ENCODE measurements at places on chromosomes 12 and 14. TPM values are rescaled to one million over a fixed set of nuclear protein-coding genes. Genes with fewer than 3 reads are reported as not detected.

GRCh38 chr14:42316693-42317092 lies 710.0 kb downstream of the LRFN5 start:
- no peaks in the 10 kb centered on the region for H3K4me1 ChIP-seq
- no peak overlapping the region for H3K4me3 ChIP-seq
- H3K36me3 ChIP-seq: no peaks in the 10 kb centered on the region
- no peak overlapping the region for H3K27ac ChIP-seq
- H3K27me3 ChIP-seq: no peaks in the 10 kb centered on the region

GRCh38 chr12:108430245-108430644 lies 84.8 kb upstream of the FICD start:
- H3K4me1 ChIP-seq: no peaks in the 10 kb centered on the region
- no peak for DNase-seq
- H3K36me3 ChIP-seq: no peaks in the 10 kb centered on the region
- no peak overlapping the region for H3K4me3 ChIP-seq

- no peaks in the 10 kb centered on the region for H3K4me1 ChIP-seq
- no peak for DNase-seq
- H3K27me3 ChIP-seq: no peaks in the 10 kb centered on the region
Observed at GRCh38 chr12:39378341-39378740, 64.6 kb downstream of the KIF21A start.

GRCh38 chr12:96155181-96155580 lies 39.0 kb upstream of the ELK3 start:
- H3K4me1 ChIP-seq: no peaks in the 10 kb centered on the region
- no peaks in the 10 kb centered on the region for H3K36me3 ChIP-seq
- no peak for DNase-seq

GRCh38 chr12:113361574-113362370 lies 3.4 kb downstream of the PLBD2 start:
- no peak overlapping the region for H3K4me3 ChIP-seq
- no peaks in the 10 kb centered on the region for H3K27me3 ChIP-seq
- H3K27ac ChIP-seq: no peak overlapping the region
- no peak for DNase-seq
- H3K36me3 ChIP-seq: peaks cover 3% of the 10 kb centered on the region
- peaks cover 23% of the 10 kb centered on the region for H3K4me1 ChIP-seq

DNA sequence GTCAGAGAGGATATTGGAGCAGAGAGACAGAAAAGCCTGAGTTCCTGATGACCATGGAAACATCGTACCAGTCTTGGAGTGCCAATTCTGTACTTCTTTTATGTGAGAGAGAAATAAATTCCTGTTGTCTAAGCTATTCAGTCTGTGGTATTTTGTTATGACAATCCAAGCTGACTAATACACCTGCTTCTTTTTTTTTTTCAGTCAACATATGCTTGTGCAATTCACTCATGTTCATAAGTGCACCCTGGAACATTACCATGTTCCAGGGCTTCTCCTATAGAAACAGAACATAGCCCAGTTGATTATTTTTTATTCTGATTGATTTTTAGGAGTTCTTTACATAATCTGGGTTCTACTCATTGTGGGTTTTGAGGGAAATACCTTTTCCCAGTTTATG lies 1.7 kb upstream of the CHPT1 start:
- H3K4me1 ChIP-seq: peaks cover 29% of the 10 kb centered on the region
- H3K36me3 ChIP-seq: no peaks in the 10 kb centered on the region
- no peak overlapping the region for H3K27ac ChIP-seq
- no peaks in the 10 kb centered on the region for H3K27me3 ChIP-seq
- H3K4me3 ChIP-seq: no peak overlapping the region

The INHBC gene
- total RNA-seq: not detected

GRCh38 chr14:88838015-88838414 lies 13.6 kb downstream of the TTC8 start:
- no peak overlapping the region for H3K4me3 ChIP-seq
- no peaks in the 10 kb centered on the region for H3K4me1 ChIP-seq
- no peak overlapping the region for H3K27ac ChIP-seq
- H3K27me3 ChIP-seq: peaks cover 4% of the 10 kb centered on the region

DNA sequence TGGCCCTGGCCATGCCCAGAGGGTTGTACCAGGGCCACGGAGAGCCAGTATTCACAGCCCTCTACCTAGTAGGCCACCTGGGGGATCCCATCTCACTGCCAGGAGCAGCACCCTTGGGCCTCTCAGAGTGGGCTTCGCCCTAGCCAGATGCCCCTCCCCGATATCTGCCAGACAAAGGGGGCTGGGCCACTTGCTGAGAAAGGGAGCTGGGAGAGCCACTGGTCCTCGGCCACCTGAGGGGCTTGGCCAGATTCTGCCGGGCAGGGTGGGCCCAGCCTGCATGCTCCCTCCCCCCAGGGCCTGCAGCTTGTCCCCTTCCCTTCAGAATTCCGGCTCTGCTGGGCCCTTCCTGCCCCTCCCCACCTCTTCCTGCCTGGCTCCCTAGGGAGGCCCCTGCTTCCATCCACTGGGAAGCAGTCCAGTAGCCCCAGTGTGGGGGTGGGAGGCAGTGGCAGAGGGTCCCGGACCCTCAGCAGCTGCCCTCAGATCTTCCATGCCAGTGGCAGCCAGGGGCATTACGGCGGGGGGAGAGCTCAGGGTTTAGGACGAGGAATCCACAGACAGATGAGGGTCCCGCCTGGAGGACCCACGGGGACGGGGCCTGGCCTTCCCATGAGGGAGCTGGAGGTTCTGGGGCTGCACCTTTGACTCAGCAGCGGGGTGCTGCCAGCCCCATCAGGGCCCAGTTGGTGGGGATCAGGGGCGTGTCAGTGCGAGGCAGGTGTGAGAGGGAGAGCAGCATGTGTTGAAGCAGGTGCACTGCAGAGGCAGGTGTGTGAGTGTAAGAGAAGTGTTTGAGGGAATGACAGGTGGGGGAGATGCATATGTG lies 2.4 kb downstream of the CRIP2 start:
- no peak overlapping the region for H3K4me3 ChIP-seq
- no peak for DNase-seq
- H3K4me1 ChIP-seq: peaks cover 21% of the 10 kb centered on the region
- no peak overlapping the region for H3K27ac ChIP-seq
- no peaks in the 10 kb centered on the region for H3K36me3 ChIP-seq

GRCh38 chr12:93006471-93007208 lies 77.5 kb upstream of the EEA1 start:
- no peaks in the 10 kb centered on the region for H3K27me3 ChIP-seq
- H3K36me3 ChIP-seq: no peaks in the 10 kb centered on the region
- no peak for DNase-seq
- H3K27ac ChIP-seq: no peak overlapping the region

The SELPLG gene
- total RNA-seq: 31.0 TPM

The APOF gene
- not detected for total RNA-seq

DNA sequence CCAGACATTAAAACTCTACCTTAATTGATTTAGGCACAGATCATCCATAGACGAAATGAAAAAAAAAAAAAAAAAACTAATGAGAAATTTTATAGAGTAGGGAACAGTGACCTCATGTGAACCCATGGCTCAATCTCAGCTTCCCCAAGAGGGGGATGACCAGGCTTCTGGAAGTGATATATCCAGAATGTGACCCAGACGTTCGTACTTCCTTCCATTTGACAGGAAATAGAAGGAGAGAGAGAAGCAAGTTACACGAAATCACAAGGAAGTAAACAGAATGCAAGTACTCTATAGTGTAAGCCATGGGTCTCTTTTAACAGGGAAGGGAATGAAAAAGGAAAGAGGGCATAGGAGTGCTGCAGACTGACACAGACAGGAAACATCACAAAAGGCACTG lies 10.1 kb downstream of the FOXN3 start:
- DNase-seq: no peak
- H3K4me3 ChIP-seq: no peak overlapping the region
- H3K36me3 ChIP-seq: peaks cover 73% of the 10 kb centered on the region

- no peaks in the 10 kb centered on the region for H3K36me3 ChIP-seq
- no peak overlapping the region for H3K27ac ChIP-seq
- H3K27me3 ChIP-seq: no peaks in the 10 kb centered on the region
- peaks cover 26% of the 10 kb centered on the region for H3K4me1 ChIP-seq
- H3K4me3 ChIP-seq: no peak overlapping the region
- DNase-seq: peak; percentile 26
Observed at GRCh38 chr12:124734224-124734788, 129.4 kb downstream of the SCARB1 start.

DNA sequence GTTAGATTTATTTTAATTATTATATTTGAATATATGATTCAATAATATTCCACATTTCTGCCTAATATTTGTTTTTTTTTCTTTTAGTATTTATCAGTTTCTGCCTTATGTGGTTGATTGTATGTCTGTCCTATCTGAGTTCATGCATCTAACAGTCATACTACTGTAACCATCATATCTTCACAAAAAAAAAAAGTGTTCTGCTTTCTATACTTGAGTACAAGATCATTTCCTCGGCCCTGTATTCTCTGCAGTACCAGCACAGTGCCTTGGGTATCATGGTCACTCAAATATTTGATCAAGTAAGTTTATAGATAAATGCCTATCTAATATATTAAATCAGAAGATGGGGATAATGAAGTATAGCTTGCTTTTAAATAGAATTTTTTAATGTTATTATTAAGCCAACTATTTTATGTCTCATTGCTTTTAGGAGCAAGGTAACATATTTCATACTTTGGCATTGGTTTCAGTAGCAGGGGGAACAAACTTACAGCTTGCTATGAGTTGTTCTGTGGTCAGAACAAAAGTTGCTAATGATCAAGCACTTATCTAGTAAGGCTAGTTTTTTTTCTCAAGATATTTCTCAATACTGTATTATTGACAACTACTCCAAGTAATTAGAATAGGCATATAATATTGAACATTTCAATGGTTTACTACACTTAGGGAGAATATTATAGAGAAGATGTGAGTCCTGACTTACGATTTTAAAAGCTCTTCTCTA lies 290.5 kb upstream of the FBXO33 start:
- no peak overlapping the region for H3K27ac ChIP-seq
- H3K36me3 ChIP-seq: no peaks in the 10 kb centered on the region
- H3K4me3 ChIP-seq: no peak overlapping the region
- H3K4me1 ChIP-seq: no peaks in the 10 kb centered on the region
- DNase-seq: no peak
- no peaks in the 10 kb centered on the region for H3K27me3 ChIP-seq

The TPPP2 gene
- not detected for total RNA-seq

DNA sequence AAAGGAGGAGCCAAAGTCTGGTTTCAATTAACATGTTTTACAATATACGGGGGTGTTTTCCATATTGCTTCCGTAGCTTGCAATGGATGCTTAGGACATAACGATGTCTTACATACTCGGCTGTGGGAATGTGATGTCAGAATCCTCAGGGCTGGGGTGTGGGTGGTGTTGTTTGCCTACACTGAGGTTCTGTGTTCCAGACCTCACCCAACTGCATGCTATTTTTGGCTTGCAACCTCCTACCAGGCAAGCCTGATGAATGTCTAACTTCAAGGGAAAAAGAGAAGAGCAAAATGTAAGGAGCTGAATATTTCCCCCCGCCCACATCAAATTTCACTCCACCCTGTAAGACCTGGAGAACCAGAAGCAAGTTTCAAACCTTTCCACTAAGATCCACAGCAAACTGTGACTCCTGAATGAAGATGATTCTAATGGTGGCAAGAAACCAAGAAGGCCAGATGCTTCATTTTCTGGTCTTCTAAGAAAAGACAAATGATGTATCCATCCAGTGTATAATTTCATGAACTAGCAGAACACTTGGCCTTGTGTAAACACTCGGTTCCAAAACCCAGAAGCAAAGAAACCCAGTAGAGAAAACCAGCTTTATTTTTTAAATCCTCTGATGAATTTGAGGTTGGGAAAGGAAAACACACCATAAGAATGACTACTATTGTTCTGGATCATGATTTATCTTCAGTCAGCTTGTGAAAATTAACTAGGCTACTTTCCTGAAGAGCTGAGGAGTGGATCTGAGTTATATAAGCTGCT lies 227.9 kb downstream of the DACT1 start:
- no peaks in the 10 kb centered on the region for H3K4me1 ChIP-seq
- no peak overlapping the region for H3K27ac ChIP-seq
- no peak overlapping the region for H3K4me3 ChIP-seq
- H3K27me3 ChIP-seq: peaks cover 5% of the 10 kb centered on the region
- no peaks in the 10 kb centered on the region for H3K36me3 ChIP-seq

- H3K27me3 ChIP-seq: no peaks in the 10 kb centered on the region
- H3K36me3 ChIP-seq: peaks cover 18% of the 10 kb centered on the region
- H3K4me1 ChIP-seq: no peaks in the 10 kb centered on the region
- no peak overlapping the region for H3K27ac ChIP-seq
- no peak overlapping the region for H3K4me3 ChIP-seq
- no peak for DNase-seq
Observed at GRCh38 chr12:106389151-106389550, 31.6 kb downstream of the POLR3B start.

The HHIPL1 gene
- total RNA-seq: not detected

The RHOJ gene
- not detected for total RNA-seq

The CCDC92 gene
- total RNA-seq: 11.0 TPM

DNA sequence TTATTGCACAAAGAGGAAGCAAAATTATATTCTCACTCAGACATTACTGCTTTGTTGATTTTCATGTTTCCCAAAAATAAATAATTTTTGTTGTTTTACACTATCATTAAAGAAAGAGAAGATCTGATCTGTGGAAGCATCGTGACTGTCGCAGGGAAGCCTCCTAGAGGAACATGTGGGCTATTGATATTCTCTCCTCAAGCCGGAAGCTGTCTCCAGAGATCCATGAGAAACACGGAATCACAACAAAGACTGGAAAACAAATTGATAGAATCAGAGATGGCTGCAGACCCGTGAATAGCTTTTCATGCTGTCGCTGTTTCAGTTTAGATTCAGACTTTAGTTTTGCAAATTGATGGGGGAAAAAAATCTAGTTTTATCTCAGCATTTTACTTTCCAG lies 235.2 kb upstream of the TMPO start:
- no peak overlapping the region for H3K27ac ChIP-seq
- no peaks in the 10 kb centered on the region for H3K36me3 ChIP-seq
- no peak overlapping the region for H3K4me3 ChIP-seq
- DNase-seq: no peak
- no peaks in the 10 kb centered on the region for H3K4me1 ChIP-seq

GRCh38 chr12:57772429-57773322 lies at the start of gene EEF1AKMT3:
EEF1AKMT3 (plus strand) TSS chr12:57772614; CDS start chr12:57772725, 111 bp downstream.
- peaks cover 22% of the 10 kb centered on the region for H3K4me1 ChIP-seq
- DNase-seq: peak; percentile 62
- peak within 1 kb of the TSS; percentile 94 for H3K4me3 ChIP-seq
- peak within 1 kb of the TSS; percentile 98 for H3K27ac ChIP-seq
- H3K36me3 ChIP-seq: peaks cover 43% of the 10 kb centered on the region
- no peaks in the 10 kb centered on the region for H3K27me3 ChIP-seq

DNA sequence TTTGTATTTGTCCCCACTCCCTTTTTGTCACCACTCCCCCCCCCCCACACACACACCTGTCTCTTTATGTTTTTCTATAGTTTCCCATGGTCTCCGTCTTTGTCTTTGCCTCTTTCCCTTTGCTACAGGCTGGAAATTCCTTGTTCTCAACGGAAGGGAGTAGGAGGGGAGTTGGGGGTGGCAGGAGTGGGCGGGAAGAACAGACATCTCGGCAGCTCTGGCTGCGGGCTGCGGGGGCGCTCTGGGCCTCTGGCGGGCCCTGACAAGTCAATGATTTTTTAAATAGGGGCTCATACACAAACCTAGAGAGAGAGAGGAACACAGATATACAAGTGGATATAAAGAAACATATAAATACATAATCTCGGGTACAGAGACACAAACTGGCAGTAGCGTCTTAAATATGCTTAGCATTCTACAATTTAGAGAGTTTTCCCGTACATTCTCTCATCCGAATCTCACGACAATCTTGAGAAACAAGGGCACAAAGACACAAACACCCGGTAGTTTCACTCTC lies 2.4 kb upstream of the NAB2 start:
- peaks cover 25% of the 10 kb centered on the region for H3K36me3 ChIP-seq
- peak overlapping the region; percentile 97 for H3K27ac ChIP-seq
- H3K4me1 ChIP-seq: peaks cover 46% of the 10 kb centered on the region
- peak; percentile 70 for DNase-seq
- peak overlapping the region; percentile 93 for H3K4me3 ChIP-seq
- no peaks in the 10 kb centered on the region for H3K27me3 ChIP-seq

The VPS37B gene
- 11.4 TPM for total RNA-seq

The SLC41A2 gene
- total RNA-seq: 11.1 TPM
